Hematopoietic multipotent progenitor cell (in vitro differentiated cells): ENCODE measurements at places on chromosomes 2 and 18.

- no peak for DNase-seq
These were observed 16.2 kb upstream of the CTAGE1 start for GRCh38 chr18:22433956-22434355.

- DNase-seq, result no peak
These were observed 33.1 kb downstream of the PRKRA start for GRCh38 chr2:178417916-178418315.

GRCh38 chr18:5894611-5895298, 567 bp downstream of the TMEM200C start:
- DNase-seq, result peak; percentile 5

DNA sequence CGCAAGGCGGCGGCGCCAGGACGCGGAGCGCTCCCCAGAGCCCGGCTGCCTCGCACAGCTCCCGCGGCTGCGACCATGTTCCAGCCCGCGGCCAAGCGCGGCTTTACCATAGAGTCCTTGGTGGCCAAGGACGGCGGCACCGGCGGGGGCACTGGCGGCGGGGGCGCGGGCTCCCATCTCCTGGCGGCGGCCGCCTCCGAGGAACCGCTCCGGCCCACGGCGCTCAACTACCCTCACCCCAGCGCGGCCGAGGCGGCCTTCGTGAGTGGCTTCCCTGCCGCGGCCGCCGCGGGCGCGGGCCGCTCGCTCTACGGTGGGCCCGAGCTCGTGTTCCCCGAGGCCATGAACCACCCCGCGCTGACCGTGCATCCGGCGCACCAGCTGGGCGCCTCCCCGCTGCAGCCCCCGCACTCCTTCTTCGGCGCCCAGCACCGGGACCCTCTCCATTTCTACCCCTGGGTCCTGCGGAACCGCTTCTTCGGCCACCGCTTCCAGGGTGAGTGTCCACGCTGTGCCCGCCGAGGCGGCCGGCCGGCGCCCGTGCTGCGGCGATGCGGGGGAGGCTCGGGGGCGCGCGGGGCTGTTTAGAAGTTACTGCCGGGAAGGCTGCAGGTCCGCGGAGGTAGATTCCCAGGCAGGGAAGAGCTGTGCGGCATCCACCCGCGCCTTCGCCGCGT, 696 bp downstream of the EMX1 start:
- no peak for DNase-seq

DNA sequence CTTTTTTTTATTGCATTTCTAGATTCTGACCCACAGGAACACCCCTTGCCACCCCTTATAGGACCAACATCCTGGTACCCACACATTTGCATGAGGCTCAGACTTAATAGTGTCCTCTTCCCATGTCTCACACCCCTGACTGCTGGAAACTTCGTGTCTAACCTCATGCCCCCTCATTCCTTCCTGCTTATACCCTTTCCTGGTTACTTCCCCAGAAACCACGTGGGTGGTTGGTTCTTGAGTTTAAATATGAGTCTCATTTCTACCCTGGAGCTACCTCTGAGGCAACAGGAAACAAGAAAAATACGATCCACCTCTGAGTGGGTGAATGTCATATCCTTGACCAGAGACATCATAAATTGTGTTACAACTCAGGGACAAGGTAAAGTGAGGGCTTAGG, 1.6 kb downstream of the TNP1 start:
- DNase-seq, result no peak

DNA sequence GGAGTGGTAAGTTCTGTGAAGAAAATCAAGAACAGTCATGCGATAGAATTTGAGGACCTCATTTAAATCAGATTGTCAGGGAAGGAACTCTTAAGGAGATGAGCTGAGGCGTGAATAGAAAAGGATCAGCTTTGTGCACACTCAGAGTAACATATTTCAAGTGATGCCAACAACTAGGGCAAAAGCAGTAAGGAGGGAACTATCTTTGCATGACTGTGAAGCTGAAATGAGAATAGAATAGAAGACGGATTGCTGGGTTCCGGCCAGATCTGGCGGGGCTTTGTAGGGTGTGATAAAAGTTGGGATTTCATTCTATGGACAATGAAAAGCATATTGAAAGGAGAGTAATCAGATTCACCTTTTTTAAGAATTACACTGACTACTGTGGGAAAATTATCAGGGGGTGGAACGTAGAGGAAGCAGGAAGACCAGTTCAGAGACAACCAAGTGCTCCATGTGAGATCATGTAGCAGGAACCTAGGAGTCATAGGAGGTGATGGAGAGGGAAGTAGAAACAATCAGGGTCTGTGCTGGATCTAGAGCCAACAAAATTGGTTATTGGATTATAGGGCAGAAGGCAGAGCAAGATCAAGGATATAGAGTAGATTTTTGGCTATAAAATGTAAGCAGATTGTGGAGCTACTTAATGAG, 884.3 kb downstream of the DCC start:
- no peak for DNase-seq

DNA sequence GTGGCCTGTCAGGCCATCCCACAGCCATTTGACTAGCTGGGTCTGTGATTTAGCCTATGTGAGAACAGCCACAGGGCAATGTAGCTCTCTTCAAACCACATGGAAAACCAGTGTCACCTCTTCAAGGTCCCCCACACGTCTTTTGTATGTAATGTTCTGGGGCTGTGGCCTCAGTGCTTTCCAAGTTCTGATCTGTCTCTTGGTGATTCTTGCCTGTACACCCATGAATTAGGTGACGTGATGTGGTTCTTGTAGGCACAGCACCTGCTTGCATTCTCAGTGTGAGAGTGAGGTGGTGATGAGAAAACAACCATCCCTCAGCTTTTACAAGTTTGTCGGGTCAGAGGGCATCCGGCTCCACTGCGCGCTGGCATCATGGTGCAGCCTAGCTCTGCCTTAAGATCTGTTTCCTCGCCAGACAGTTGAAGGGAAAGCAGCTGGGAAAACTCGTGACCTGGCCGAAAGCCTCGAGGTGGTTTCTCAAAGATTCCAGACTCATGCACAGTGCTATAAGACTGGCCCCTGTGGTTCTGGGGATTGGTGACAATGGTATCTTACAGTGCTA, 125.8 kb downstream of the TANC1 start:
- DNase-seq, result no peak

DNA sequence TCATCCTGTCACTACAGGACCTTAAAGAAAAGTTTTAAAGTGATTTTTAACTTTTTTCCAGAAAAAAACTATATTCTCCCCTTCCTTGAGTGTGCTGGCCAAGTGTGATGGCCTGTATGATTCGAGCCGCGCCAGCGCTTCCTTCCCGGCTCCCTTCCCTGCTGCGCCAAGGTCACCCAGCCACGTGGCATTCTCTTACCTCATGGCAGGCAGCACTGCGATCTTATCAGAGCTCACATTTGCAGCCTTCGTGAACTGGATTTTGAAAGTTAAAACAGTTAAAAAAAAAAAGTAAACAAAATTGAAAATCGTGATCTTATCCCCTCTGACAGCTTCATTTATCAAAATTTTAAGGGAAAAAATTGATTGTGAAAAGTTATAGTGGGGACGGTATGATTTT, 279.8 kb downstream of the PTGR3 start:
- DNase-seq, result no peak

DNA sequence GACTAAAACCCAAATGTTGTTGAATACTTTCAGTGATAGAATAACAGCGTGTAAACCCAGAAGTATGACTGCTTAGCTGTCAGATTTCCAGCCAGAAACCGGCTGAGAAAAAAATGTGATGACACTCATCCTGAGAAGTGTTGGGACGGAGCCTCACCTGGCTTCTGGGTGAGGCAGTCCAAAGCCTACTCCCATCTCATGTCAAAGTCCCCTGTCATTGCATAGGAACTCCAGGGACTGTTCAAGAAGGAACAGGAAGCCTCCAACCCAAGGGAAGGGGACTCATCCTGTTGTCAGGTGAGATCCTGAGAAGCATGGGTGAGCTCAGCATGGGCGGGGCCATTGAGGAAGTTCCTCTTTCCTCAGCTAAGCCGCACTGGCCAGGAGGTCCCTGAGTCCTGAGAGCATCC, 11.3 kb upstream of the CHRNA1 start:
- no peak for DNase-seq

DNA sequence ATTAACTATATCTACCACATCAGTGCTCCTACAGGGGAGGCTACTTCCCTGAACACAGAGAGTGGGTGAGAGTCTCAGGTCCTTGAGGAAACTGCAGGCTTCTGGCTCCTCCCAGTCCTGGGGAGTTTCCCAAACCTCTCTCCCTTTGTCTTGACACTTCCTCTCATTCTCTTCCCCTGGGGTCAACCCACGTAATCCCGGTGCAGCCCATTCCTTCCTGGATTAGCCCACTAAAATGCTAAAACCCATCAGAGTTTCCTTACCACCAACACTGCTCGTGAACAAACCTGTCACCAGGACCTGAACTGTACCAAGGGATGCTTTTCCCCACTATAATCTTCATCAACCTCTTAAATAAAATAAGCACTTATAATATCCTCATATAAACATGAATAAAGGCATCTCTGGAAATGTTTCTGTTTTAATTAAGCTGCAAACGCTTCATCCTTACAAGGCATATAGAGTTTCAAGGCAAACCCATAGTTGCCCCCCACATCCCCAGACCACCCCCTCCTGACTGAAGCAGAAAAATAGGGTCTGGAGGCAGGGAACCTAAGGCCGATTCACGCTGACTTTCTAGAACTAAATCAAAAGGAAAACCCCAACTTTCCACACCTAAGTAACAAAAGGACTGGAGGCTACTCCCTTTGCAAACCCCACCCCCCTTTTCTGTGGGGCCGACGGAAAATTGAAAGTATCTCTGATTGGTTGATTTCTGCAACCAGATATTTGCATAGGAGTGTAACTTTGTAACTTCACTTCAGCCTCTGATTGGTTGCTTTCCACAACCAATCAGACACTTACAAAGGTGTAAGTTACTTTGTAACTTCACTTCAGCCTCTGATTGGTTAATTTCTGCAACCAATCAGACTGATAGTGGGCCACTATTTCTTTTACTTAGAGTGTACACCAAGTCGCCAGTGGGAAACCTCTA, 19.0 kb downstream of the TMSB10 start:
- DNase-seq, result no peak

DNA sequence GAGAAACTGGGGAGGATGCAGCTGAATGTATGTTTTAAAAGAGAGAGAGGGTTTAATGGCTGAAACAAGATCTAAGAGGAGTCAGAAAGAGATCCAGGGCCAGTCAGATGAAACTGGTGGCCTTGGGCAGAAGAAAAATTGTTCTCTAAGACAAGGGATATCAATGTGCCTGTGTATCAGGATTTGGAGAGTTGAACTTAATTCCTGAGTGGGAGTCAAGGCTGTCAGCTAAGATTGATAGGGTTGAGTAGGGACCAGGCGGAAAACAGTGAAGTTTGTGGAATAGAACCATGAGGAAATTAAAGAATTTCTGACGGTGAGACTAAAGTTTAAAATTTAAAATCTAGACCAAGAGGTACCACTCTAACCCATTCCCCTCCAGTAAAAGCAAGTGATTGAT, 199.2 kb downstream of the PARD3B start:
- DNase-seq, result no peak

GRCh38 chr2:133982256-133982655, 271.6 kb upstream of the MGAT5 start:
- no peak for DNase-seq

- no peak for DNase-seq
These were observed 32.0 kb downstream of the SMCHD1 start for GRCh38 chr18:2687390-2688001.

DNA sequence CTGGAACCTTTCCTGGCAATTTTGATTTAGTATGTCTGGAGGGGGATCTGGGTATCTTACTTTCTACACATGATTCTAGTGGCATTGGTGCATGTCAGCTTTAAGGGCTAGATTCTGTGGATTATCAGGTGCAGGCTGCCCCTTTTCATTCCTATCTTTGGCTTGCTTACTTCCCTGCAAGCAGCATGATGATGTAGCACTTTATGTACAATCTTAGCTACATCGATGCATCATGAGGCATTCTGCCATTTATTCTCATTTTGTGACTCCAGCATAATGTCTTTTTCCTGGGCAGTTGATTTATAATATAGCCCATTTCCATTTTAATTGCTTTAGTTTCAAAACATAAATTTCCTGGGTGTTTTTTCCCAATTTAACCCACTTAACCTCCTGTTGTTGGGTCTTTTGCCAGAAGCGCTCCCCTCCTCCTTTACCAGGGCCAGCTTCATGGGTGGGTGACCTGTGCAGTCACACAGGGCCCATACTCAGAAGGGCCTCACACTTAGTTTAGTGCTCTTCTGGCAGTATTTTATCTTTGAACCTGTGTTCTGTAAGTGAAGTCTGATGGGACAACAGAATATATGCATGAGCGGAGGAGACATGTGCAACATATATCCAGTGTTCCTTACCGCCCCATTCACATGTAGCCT, 36.0 kb downstream of the TPGS2 start:
- DNase-seq, result no peak

DNA sequence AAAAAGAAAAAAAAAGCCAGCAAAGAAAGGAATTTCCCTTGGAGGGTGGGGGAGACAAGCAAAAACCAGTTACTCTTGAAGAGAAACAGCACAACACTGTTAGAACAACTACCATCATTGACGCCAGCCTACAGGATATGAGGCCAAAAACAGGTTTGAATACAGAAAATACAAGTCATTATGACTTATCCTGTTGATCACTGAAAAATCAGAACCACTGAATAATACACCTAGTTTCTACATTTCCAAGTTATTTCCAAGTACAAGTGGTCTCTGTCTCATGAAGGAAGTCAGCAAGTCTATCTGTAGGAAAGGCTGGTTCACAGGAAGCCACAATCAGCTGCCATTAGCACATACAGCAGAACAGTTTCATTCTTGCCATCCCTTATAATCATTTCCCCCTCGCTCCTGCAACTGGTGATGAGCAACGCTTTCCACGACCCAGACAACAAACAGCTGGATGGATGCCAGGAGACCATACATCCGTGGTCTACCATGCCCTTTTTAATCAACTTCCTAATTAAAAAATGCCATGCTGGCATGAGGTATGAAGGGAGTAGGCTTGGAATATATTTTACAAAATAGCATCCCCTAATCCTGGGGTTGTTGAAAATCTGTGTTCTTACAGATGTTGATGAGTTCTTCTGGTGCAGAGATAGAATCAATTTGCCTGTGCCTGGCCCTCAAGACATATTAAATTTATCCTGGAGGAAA, 10.4 kb downstream of the MYT1L start:
- no peak for DNase-seq

- DNase-seq, result peak; percentile 17
These were observed 41.6 kb downstream of the LYPD6B start for GRCh38 chr2:149080099-149080498.

- DNase-seq, result no peak
These were observed 24.1 kb downstream of the MROH2A start for GRCh38 chr2:233802132-233802815.
